ENCODE measurements at places on chromosomes 1 and 21.

- DNase-seq = no peak
These were observed 396.7 kb downstream of the TGFB2 start for GRCh38 chr1:218741852-218742251.

GRCh38 chr1:83787246-83787998 lies 211.5 kb downstream of the TTLL7 start:
- no peak for DNase-seq

GRCh38 chr1:9233241-9233941 lies 1.2 kb upstream of the H6PD start:
- DNase-seq = no peak

DNA sequence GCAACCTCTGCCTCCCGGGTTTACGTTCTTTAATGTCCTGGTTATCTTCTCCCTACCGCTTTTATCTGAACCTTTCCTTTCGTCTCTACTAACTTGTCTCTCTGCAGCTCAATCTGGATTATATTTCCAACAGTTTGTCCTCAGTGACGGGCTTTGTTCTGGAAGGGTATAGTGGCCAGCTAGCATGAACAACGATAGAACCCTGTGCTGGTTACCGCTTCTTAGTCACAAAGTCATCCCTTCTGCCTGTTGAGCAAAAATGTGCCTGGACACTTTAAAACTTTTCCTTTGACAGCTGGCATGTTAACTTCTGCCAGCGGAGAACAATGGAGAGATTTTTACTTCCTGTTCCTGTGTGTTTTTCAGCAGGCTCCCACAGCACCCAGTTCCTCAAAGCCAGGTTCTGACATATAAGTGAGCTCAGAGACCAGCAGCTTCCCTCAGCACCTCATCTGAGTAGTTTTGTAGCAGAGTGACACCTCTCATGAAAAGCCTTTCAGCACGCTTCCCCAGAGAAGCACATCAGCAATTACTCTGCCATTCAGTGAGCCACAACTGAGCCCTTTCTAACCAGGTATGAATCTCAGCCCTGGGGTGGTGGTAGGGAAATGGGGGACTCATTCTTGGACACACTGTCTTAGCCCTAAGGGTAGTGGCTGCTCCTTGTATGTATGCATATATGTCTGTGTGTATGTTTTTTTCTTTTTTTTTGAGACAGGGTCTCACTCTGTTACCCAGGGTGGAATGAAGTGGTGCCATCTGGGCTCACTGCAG lies 23.6 kb upstream of the CCDC17 start:
- no peak for DNase-seq

GRCh38 chr1:112995890-112996289 lies 39.9 kb upstream of the SLC16A1 start:
- DNase-seq = no peak

GRCh38 chr1:147581459-147581858 lies 40.2 kb downstream of the BCL9 start:
- no peak for DNase-seq

GRCh38 chr1:2847086-2847985 lies 45.8 kb upstream of the TTC34 start:
- DNase-seq = no peak

GRCh38 chr1:186420923-186421322 lies 40.0 kb downstream of the PDC start:
- DNase-seq = no peak

DNA sequence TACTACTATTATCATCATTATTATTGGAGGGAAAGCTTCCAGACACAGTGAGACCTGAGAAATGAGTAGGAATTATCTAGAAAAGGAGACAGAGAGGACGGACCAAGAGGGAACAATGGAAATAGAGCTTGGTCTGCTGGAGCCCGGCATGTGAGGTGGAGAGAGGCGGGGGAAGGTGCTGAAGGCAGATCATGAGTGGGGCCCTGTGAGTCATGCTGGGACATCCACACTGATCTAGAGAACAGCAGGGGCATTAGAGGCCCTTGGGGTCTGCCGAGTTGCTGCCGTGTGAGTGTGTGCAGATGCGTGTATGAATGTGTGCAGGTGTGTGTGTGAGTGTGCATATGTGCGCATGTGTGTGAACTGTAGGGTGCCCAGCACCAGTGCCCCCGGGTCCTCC lies 65.7 kb downstream of the TMCO4 start:
- no peak for DNase-seq

Measured in stimulated activated CD8-positive, alpha-beta memory T cell treated with anti-CD3 and anti-CD28 coated beads, Interleukin-4, amount 100 ng/mL, for 1 hour (primary cell).